Head of caudate nucleus (tissue), 42 donors: ENCODE measurements at places on chromosomes 11 and 22.

- DNase-seq: no peak
These were observed 3.8 kb upstream of the FDX1 start for GRCh38 chr11:110425751-110426545.

DNA sequence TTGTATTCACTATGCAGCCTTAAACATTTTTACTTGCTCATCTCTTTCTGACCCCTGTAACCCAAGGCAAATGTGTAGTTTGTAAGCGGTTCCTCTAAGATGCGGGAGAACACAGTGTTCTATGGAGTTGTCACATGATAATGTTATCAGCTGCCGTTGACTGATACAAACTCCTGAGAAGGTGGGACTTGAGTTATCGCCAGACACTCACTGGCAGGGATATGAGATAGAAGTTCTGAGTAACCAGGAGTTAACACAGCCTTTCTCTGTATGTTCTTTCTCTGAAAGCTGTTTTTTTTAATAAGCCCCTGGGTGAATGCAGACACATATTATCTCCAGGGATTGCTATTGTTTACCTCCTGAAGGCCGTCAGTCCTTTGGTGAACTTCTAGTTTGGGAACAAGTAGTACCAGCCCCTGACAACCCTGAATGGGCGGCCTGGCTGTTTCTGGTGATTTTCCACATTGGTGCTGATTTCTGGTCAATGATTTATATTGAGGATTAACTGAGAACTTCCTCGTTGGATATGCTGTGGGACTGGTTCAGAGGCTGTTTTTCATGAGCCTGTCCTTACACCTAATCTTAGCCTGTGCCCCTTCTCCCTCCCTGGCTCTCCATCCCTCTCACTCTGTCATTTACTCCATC is 155.3 kb upstream of the RASSF10 start:
- DNase-seq: no peak

DNA sequence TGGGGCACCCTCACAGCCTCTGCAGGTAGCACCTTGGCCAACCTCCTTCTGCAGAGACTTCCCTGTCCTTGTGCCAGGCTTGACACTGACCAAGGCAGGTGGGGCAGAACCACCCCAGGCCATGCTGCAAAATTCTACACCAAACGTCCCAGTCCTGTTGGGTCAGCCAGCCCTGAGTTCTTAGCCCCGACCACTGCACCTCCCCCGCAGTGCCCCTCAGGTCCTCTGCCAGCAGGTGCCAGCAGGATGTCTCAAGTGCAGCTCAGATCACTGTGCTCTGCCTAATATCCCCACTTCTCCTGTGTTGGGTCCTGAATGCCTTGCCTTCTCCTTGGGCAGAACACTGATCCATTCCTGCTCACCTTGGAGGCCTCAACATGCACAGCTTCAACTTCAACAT is 999.7 kb downstream of the TBC1D22A start:
- no peak for DNase-seq

- DNase-seq: no peak
These were observed 47.9 kb downstream of the PPP6R3 start for GRCh38 chr11:68508425-68508824.

GRCh38 chr22:42343531-42344081 is 73.2 kb upstream of the TCF20 start:
- DNase-seq: no peak

DNA sequence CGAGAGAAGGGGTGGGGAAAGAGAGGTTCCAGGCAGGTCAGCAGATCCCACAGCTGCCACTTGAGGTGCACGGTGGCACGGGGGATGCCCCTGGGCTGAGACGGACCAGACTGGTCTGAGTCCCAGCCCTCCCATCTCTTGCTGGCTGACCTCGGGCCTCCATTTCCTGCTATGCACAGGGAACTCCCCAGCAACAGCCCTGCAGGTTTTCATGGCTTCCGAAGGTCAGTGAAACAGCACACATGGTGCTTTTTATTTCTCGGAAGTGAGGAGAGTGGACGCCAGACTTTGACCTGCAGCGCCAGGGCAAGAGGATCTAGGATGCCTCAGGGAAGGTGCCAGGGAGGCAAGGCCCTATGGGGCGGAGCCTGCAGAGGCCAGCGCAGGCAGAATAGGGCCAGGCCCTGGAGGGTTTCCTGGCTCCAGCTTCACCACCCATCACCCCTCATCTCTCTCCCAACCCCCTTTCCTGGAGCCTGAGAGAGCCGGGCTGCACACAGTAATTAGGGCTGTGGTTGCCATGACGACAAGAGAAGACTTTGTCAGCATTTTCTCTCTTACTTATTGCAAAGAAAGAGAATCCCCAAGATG is 29.5 kb downstream of the SLC22A12 start:
- peak; percentile 55 for DNase-seq

DNA sequence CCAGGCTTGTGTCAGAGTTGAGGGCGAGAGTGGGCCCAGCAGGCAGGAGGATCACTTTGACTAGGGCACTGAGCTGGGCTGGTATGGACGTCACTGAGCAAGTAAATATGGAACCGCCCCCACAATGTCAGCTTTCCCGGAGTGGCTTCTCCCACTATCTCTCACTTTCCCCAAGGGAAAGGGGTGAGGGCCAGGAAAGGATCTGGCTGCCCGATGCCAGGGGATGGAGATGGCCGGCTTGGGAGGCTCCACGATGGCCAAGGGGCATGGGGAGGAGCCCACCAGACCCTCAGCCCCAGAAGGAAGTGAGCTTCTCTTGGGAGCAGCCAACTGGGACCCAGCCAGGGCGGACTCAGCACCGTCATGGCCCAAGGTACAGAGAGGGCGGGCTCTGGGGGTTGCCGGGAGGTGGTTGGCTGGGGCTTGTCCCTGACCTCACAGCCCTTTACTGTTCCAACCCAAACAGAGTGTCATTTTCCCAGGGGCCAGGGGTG is 8.7 kb downstream of the PRDM11 start:
- DNase-seq: no peak

- DNase-seq: no peak
These were observed 28.8 kb downstream of the CCDC81 start for GRCh38 chr11:86403458-86403857.

DNA sequence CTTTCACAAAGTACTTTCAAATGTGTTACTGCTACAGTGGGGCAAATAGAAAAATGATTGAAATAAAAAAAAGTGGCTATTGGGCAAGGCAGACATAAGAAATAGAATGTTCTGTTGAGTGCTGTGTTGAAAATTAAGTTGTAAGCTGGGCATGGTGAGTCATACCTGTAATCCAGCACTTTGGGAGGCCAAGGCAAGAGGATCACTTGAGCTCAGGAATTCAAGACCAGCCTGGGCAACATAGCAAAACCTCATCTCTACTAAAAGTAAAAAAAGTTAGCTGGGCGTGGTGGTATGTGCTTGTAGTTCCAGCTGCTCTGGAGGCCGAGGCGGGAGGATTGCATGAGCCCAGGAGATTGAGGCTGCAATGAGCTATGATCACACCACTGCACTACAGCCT is 26.9 kb upstream of the LDHA start:
- no peak for DNase-seq

DNA sequence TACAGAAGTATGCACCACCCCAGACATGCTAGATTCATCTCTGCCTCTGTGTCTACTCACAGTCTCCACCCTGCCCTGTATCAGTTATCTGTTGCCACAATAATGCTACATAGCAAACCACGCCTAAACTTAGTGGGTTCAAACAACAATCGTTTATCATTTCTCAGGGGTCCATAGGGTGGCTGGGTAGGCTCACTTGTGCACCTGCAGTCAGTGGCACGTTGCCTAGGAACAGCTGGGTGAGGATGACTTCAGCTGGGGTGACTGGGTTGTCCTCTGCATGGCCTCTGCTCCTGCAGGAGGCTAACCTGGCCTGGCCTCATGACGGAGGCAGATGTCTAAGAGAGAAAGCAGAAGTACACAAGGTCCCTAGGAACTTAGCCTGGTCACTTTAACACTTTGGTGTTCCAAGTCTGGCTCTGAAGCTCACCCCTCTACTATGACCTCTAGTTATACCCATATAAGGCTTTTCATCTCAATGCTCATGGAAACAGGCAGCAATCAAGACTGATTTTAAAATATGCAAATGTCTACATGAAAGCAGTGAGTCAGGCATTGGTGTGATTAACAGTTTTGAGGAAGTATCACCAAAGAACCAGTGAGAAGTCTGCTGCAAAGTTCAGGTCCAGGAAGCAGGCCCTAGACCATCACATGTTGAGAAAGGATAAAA is 10.7 kb downstream of the OLFML1 start:
- no peak for DNase-seq

- no peak for DNase-seq
These were observed 3.1 kb downstream of the DYNC2H1 start for GRCh38 chr11:103112364-103112763.
